ENCODE measurements at places on chromosomes 3 and 15.
A peak's percentile ranks its signal among the peaks of the same experiment; 100 is the strongest.

DNA sequence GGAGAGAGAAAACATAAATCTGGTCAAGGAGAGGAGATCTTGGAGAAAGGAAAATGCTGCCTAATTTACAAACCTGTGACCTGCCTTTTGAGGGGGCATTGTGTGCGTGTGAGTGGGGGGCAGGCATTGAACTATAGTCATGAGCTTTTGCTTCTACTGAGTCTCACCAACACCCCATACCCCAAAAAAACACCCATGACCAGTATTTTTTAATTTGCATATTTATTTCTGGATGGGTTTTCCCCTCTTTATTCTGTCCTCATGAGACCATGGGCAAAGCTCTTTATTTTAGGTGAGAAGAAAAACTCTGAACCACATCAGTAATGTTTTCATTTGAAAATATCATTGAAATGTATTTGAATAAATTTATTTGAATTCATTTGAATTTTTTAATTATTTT lies 20.6 kb downstream of the CD80 start:
- DNase-seq = no peak

- no peak for DNase-seq
These were observed 17.1 kb downstream of the MASP1 start for GRCh38 chr3:187274315-187274976.

GRCh38 chr15:45242289-45242688 lies 9.7 kb upstream of the SLC28A2 start:
- DNase-seq = no peak

- no peak for DNase-seq
These were observed 87.4 kb downstream of the NUP210 start for GRCh38 chr3:13332740-13333139.

GRCh38 chr15:63971427-63971805 lies 74.9 kb downstream of the DAPK2 start:
- peak; percentile 35 for DNase-seq

DNA sequence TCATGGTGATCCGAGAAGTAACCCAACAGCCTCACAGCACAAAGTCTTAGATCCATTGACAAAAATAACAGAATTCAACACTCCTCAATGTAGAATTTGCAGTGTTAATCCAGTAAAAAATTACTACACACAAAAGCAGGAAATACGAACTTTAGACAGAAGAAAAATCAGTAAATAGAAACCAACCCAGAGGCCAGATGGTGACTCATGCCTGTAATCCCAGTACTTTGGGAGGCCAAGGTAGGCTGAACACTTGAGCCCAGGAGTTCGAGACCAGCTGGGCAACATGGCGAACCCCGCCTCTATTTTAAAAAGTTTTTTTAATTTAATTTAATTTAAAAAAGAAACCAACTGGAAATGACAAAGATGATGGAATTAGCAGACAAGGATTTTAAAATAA lies 36.1 kb downstream of the SELENOT start:
- no peak for DNase-seq

DNA sequence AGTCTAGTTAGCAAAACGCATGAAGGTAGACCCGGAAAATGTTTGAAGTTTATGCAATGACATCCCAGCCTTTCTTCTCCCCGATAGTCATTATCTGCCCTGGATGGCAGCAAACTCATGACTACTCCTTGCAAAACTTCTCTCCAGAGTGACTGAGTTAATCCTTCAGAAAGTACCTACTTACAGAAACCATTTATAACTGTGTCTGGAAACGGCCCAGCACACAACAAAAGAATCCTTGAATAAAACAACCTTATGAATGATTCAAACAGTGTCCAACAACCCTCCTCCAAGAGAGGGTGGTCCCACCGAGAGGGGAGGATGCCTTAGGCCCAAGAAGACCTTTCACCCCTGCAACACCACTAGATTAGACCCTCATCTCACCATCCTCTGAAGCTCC lies 14.2 kb downstream of the ST8SIA2 start:
- DNase-seq = no peak

- DNase-seq = no peak
These were observed 295.2 kb downstream of the VGLL3 start for GRCh38 chr3:86695752-86696151.

DNA sequence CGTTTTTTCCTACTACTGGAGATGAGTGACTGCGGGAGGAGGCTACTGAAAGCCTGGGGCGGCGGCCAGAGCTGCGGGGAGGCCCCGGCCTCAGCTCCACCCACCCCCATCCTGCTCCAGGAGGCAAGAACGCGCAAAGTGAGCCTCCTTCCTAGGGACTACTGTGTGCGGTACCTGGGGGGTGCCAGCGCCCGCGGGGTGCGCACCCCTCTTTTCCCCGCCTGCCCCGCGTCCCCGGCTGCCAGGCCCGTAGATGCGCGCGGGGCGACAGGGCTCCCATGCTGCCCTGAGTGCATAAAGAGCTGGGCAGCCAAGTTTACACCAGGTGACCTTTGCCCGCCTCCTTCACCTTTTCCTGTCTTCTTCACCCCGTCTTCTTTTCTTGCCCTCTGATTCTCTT lies 2.5 kb upstream of the USF3 start:
- no peak for DNase-seq

GRCh38 chr3:32469151-32469874 lies 33.3 kb downstream of the CMTM6 start:
- DNase-seq = no peak

GRCh38 chr15:84937144-84937543 lies 44.5 kb upstream of the PDE8A start:
- DNase-seq = no peak

DNA sequence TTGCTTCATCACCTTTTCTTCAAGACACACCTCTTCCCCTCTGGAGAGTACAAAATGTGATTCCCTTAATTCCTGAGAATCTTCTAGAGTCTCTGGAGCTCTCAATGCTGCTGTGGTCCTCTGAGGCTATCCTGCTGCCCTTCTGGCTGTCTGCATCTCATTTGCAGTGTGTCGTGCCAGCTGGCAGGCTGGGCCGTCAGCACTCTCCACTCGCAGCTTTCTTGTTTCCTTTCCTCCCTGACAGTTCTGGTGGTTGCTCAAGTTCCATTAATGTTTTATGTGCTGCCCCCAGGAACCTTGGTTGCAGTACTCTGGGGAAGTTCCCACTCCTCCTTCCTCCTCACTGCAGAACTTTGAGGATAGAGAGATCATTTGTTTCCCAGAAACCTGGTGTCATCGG lies 210.8 kb upstream of the ROPN1 start:
- DNase-seq = no peak

DNA sequence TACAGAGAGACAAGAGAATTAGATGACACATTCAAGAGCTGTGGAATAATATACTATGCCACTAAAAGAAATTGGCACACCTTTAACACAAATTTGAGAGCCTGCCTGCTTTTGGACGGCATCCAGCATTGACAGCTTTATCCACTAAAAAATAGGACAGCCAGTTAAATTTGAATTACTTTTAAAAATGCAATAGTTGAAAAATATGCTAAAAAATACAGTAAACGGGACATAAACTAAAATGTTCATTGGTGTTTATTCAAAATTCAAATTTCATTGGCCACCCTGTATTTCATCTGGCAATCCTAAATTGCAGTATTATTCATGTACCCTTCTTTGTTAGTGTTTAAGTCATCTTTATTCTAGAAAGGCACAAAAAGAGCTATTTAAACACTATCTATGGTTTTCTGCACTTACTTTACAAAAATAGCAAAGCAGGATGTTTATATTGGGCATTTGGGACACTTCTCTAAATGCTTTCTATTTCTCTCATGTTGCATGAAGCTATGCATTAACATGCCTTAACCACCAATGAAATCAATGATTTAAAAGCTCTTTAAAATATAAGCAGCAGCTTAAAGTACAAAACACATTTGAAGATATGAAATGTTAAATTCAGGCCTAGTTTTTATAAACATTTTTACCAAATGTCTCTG lies 160.1 kb downstream of the NEK10 start:
- DNase-seq = no peak

- no peak for DNase-seq
These were observed 22.4 kb upstream of the CORO2B start for GRCh38 chr15:68556139-68556990.

DNA sequence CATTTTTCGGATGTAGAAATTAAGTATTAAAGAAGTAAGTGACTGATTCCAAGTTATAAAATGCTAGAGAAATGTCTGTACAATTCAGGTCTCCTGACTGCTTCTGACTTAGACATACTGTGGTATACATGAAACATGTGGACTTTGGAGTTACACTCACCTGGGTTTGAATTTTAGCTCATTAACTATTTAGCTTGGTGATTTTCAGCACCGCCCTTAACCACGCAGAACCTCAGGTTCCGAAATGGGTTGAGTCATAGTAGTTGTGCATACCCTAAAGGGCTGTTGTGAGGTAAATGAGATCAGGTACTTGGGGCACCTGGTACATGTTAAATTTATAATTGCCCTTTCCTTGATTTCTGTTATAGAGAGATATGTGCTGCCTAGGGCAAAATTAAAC lies 32.9 kb upstream of the UTS2B start:
- no peak for DNase-seq

GRCh38 chr3:111824351-111824750 lies 34.7 kb upstream of the PHLDB2 start:
- no peak for DNase-seq

GRCh38 chr15:92048739-92049138 lies 195.2 kb downstream of the SLCO3A1 start:
- DNase-seq = no peak

GRCh38 chr3:160001148-160001760 lies 12.6 kb downstream of the IL12A start:
- no peak for DNase-seq

DNA sequence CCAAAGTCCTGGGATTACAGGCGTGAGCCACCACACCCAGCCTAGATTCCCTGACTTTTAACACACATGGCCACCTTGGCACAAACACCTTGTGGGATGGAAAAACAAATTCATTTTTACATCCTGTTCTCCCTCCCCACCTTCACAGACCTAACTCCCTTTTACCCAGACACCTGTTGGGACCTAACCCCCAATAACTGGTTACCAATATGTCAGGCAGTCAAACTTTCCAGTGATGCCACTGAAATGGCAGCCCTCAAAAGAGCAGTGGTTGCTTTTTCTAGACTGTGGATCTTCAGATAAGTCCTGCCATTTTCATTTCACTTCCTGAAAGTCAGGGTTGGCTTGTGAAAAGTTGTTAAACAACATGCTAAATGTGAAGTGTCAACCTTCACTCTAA lies 34.9 kb downstream of the SIN3A start:
- no peak for DNase-seq

- no peak for DNase-seq
These were observed 58.8 kb upstream of the GOLGA8B start for GRCh38 chr15:34642247-34642646.

- no peak for DNase-seq
These were observed 2.2 kb downstream of the EIF4A2 start for GRCh38 chr3:186785495-186786018.

DNA sequence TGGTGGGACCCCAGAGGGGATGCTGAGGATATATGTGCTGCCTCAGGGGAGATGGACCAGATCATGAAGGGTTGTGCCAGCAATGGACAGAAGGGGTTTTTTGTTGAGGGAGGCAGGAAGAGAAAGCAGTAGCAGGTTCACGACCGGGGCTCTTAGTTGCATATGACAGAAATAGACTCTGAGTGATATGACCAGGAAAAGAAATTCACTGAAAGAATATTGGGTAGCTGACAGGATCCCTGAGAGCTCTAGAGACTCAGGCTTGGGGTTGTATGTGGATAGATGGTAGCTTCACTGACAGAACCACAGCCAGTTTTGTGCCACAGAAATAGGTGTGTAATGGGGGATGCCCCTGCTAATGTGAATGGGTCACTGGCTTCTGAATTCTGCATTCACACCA lies 241.6 kb downstream of the ZNF621 start:
- no peak for DNase-seq

DNA sequence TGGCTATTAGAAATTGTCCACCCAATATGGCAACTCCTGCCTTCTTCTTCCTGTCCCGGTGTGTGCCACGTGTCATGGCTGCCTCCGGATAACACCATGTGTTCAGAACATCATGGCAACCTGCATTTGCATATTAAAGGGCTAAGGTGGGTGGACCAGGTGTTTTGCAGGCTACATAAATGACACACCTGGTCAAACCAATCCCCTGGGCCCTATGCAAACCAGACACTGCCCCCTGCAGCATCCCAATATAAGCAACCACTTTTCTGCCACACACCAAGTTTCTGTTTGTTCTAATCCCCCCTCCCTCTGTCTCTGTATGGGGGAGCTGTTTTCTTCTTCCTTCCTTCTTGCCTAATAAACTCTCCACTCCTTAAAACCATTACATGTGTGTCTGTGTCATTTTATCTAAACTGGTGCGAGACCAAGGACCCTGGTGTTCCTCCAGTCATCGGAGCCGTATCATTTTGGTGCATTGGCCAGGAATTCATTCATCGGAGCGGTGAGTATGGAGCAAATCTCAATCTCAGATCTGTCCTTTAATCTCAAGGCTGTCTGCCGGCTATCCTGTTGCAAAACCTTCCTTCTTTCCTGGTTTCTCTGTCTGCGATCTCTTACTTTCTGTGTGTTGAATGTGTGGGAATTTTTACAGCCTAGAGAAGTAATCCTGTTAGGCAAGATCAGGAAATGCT lies 44.5 kb downstream of the NCEH1 start:
- no peak for DNase-seq

DNA sequence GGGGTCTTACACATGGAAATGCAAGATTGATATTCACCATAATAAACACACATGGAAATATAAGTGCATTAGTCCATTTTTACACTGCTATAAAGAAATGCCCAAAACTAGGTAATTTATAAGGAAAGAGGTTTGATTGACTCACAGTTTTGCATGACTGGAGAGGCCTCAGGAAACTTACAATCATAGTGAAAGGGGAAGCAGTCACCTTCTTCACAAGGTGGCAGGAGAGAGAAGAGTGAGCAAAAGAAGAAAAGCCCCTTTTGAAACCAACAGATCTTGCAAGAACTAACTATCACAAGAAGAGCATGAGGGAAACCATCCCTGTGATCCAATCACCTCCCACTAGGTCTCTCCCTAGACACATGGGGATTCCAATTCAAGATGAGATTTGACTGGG lies 111.7 kb upstream of the TP63 start:
- no peak for DNase-seq

DNA sequence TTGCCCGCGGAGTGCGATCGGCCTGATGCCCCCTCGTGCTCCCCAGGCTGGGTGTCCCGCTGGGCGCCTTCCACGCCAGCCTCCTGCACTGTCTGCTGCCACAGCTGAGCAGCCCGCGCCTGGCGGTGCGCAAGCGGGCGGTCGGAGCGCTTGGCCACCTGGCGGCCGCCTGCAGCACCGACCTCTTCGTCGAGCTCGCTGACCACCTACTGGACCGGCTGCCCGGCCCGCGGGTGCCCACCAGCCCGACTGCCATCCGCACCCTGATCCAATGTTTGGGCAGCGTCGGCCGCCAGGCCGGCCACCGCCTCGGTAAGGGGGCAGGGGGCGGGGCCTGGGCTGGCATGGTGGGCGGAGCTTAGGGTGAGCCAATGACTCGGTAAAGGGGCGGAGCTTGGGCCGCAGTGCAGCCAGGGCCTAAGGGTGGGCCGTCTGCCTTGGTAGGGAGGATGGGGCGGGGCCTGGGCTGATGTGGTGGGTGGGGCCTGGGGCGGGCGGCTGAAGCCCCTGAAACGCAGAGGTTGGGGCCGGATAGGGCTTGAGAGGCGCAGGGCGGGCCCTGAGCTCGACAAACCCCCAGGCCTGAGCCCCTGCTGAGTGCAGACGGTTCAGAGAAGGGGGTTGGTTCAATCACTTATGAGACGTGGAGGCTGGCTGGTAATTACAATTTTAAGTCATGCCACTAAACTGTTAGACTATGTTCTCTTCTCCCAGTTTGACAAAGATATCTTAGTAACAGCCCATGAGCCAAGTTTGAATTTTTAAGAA lies 13.7 kb downstream of the CAND2 start:
- DNase-seq = peak; percentile 95

All from activated naive CD4-positive, alpha-beta T cell treated with anti-CD3 and anti-CD28 coated beads, Interleukin-2, amount 50 U/mL, for 16 hours (primary cell).